ENCODE measurements at places on chromosomes 5 and 9.

DNA sequence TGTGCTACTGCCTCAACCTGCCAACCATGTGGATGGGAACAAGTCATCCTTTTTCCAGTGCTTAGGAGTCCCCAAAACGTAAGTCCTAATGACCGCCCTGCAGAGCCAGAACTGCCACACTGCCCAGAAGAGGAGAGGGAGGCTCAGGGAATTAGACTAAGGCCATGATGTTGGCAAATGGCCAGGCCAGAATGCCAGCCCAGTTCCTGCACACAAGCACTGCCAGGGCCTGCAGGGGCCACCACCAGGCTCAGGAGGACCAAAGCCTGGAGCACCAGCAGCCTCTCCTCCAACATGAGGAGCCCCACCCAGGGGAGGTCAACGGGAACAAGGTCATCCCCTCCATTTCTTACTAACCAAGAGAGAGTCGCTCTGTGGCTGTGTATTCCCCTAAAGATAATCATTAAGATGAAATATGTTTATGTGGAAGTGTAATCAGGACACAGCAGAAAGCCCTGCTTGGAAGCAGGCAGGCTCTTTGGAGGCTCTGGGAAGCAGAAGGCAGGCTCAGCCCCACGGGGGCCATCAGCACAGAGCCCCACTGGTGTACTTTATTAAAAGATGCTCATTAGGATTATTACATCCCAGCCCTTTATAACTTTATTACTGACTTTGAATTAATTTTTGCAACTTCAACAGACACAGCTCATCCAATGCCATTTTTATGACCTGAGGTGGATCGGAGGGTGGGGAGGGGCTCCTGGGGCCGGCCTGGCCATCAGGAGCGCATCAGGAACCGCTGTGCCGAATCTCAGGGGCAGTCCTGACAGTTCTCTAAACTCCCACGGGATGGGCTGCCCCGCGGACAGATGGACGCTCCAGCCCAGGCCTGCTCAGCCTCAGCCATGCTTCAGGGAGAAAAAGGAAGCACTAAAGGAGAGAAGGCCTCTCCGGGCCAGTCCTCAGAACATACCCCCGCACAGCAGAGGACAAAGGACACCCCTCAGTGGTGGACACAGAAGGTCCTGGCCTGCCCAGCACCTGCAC is 127.0 kb downstream of the ADAMTS2 start:
- no peak for DNase-seq

DNA sequence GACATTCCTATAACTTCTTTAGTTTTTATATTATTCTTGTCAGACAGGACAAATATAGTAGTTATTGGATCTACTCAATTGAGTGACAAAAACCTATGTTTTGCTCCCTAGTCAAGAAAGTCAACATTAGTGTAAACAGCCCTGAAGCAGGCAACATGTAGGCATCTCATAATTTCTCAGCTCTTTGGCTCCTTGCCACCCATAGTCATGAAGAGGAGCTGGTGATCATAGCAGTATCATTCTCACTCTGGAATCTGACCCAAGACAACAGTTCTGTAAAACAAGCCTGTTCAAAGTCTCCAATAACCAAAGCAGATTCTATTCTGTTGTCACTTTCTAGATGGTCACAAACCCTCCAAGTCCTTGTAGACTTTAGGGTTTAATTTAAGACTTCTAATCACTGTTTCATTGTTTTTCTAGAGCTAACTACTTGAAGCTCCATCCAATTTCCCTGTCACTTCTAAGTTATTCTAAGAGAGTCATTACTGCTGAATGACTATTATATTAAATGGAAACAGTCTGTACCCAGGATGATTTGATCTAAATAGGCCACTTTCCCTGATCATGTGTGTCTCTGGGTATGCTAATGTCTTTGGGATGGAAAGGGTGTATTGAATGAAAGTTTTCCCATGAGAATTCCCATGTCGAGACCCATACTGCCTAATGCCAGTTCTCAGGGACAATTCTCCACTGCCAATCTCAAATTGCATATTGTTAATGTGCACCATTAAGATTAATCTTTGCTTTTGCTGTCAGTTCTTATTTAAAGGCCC is 533.3 kb downstream of the ACTL7B start:
- DNase-seq, result no peak

DNA sequence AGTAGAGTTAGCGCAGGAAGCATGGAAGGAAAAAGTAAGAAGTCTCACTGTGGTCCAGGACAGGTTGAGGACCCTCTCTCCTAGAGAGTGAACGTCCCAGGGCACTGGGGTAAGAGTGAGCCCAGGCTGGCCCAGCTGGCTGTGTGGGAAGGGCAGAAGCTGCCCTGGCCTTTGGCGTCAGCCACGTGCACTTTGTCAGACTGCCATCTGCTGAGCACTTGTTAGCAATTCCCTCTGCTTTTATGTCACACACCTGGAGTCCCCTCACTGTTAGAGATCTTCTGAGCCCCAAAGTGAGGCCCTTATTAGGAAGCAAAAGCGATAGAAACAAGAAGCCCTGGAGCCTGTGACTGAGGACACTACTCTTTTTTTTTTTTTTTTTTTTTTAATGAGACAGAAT is 79.1 kb downstream of the UGCG start:
- no peak for DNase-seq

DNA sequence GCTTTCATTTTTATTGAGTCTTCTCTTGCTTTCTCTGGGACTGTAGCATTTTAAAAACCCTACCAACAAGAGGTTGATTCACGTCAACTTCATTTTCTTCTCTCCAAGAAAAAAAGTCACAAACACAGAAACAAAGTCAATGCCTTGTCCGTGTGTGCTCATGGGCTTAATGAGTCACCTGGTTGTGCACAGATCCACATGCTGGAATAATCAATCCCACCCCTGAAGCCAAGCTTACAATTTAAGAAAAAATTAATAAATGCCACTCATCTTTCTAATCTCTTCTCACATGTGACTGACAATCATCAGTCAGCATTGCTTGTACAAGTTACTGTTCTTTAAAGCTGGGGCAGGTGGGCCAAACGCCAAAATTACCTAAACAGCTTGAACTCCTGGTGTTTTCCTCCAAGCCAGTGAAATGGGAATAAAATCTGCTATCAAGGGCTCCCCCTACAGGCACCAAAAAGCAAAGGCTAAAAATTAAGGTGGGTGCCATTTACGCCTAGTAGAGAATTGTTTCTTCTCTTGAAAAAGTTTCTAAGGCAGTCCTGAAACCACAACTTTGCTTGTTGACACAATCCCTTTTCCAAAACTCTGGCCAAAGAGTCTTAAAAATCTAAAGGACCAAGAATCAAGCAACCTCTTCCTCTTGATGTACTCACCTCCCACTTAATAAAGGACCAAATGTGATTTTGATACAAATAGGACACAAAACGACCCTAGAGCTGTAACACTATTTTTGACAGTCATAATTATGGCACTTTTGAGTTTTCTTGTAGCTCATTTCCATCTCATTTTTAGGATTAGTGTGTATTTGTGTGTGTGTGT is 21.3 kb downstream of the TRMO start:
- DNase-seq, result no peak

DNA sequence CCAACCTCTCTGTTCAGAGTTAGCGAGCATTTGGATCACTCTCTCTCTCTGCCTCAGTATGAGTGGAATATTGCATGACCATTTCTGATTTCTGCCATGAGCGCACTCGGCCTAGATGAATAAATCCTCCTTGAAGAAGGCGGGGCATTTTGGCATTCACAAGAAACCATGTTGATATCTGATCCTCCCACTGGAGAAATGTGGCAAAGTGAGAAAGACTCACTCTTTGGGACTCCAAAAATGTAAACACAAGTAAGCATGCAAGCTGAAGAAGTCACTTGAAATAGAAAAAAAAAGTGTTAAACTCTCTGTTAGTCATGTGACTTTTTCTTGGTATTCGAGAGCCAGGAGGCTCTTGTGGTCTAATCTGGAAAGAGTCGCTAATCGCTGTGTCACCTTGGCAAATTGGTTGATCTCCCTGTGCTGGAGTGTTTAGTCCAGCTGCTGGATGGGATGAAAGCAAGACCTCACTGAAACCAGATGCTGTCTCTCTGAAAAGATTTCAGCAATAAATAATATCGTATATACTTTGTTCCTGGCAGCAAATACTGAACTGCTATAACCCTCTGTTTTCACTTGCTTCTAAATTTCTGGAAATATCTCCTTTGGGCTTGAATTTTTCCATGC is 95.5 kb downstream of the GHR start:
- no peak for DNase-seq

GRCh38 chr5:66207800-66208561 is 63.9 kb downstream of the SREK1 start:
- DNase-seq, result no peak

DNA sequence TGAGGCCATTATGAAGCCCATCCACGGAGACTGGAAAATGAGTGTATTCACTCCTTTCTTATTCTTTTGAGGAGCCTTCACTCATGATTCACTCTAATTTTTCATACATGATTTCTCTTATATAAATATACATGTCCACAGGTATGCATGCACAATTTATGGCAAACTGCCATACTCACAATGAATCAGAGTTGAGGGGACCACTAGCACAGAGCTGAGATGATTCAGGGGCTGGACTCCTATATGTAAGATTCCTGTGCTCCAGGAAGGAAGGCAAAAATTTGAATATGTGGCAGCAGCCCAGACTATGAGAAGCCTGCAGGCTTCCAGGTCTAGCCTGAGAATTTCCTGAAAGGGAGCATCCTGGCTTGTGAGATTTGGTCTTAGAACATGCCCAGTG is 484.6 kb downstream of the PRELID2 start:
- DNase-seq, result no peak

GRCh38 chr9:89603767-89604665 is 796 bp upstream of the GADD45G start:
- DNase-seq, result no peak

- no peak for DNase-seq
Observed at GRCh38 chr9:137237759-137238726, 3.0 kb upstream of the TUBB4B start.

GRCh38 chr9:19946441-19947109 is 157.7 kb upstream of the SLC24A2 start:
- DNase-seq, result no peak

DNA sequence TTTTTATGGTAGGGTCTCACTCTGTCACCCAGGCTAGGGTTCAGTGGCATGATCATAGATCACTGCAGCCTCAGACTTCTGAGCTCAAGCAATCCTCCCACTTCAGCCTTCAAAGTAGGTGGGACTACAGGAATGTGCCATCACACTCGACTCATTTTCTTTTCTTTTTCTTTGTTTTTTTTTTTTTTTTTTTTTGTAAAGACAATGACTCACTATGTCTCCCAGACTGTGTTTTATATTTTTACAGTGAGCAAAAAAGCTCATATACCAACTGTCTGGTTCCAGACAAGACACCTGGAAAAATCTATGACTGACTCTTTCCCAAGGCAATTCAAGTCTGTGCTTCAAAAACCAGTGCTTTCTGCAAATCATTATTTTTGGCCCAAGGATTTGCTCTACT is 10.8 kb upstream of the FOXD1 start:
- DNase-seq, result no peak

DNA sequence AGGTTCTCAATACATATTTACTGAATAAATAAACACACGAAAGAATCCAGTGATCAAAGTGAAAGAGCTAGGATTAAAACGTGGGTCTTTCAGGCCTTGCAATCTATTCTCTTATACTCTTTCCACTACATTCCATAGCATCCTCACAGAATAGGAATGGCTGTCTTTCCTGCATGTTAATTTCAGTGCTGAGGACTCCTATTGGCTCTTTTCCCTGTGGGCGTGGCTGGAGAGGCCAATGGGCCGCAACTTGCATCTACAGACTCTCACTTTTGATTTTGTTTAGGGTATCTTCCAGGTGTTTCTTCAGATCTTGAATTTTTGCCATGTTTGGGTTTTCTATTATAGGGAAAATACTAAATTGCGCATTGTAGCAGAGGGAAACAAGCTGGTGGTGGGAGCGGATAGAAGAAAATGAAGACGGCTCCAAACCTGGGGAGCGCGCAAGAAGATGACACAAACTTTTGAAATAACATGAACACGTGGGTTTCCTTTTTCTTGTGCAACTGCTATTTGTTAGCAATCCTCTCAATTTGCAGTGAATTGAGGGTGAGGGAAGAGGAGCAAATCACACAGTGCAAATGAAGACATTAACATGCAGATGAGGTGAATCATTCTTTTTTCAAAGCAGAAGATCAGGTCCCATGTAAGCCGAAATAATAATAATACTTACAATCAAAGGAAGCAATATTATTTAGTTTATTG is 93.9 kb downstream of the GCNT1 start:
- DNase-seq, result no peak

DNA sequence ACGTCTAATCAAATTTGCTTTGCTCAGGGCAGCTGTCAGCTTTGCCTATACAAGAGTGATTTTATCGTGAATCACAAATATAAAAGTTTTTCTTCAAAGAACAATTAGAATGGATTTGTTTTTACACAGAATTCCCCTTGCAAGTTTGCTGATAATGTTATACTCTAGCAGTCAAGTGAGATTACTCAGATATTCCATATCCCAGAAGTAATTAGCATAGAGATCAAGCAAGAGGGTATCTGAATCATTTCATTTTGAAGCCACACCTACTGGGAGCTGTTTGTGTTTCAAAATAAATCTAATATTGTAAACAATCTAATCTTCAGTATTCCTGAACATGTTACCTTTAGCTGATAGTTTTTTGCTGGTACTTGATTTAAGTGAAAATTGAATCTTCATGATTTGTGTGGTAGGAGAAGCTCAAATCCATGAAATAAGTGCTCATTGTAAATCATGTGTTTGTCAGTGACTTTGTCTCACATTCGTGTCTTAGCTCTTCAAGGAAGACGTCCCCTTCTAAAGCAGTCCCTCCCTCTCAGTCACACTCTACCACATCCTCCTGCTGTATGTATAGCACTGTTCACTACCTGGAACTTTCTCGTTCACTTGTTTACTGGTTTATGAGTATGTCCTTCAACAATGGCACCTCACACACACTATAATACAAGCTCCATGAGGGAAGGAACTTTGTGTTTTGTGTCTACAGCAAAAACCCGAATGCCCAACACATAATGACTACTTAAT is 3.3 kb upstream of the TTC39B start:
- DNase-seq, result no peak

GRCh38 chr5:33425314-33425713 is 15.5 kb upstream of the TARS1 start:
- DNase-seq, result no peak
